Amniotic stem cell (primary cell): ENCODE measurements at places on chromosomes 2 and 18.

- peak; percentile 68 for DNase-seq
Observed at GRCh38 chr2:85248773-85249509, 78.8 kb downstream of the TGOLN2 start.

GRCh38 chr2:85680707-85681371, 12.8 kb upstream of the SFTPB start:
- no peak for DNase-seq

DNA sequence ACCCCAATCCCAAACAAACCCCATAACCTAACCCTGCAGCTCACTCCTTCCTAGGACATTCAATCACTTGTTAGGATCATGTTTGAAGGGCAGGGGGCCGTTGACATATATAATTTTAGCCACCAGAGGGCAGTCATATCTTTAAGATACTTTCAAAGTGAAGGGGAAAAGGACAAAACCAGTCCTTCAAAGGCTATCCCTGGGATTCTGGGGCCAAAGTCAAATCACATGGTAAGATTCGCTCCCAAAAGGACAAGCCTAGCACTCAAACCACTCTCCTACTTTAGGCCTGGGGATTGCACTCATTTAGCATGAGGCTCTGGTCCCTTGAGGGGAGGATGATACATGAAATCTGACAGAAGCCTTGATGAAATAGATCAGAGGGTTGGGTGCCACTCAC, 44.6 kb downstream of the HAUS1 start:
- peak; percentile 38 for DNase-seq

GRCh38 chr18:77472509-77472908, 222.9 kb downstream of the GALR1 start:
- DNase-seq: no peak

- no peak for DNase-seq
Observed at GRCh38 chr2:186683341-186683740, 10.5 kb upstream of the FAM171B start.

DNA sequence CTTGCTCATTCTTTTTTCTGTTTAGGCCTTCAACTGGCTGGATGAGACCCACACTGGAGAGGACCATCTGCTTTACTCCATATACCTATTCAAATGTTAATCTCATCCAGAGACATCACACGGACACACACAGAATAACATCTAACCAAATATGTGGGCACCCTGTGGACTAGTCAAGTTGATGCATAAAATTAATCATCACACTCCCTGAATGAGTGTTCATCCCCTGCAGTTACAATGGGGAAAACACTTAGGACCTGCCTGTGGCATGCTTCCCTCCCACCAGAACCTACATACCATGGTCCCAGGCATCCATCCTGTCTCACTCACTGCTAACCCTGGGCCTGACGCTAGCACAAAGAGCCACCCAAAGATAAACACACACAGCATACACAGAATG, 112.8 kb upstream of the TEX51 start:
- no peak for DNase-seq

- no peak for DNase-seq
Observed at GRCh38 chr18:46480226-46480625, 176.8 kb downstream of the LOXHD1 start.

DNA sequence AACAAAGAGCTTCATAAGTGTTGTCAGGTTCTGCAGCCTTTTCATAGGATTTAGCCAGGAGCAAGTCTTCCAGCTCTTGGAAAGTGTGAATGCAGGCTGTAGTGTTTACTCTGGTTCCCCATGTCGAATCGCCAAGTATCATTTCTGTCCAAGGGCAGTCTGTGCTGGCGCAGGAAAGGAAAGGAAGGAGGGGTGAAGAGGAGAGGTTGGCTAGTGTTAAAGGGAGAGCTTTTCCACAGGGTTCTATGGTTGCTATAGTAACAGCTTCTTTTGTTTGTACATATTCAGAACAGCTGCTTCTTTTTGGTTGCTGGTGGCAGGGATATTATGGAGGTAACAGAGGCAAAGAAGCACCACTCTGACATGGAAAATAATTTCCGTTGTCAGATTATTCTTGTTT, 69.9 kb downstream of the KCNH7 start:
- DNase-seq: no peak
